NCI-H1417 treated with DMSO at 0.1 percent for 48 hours (cell line): ENCODE measurements at places on chromosomes 12 and 14.

- no peak for DNase-seq
These were observed 270.6 kb downstream of the SLC6A15 start for GRCh38 chr12:84641940-84642545.

DNA sequence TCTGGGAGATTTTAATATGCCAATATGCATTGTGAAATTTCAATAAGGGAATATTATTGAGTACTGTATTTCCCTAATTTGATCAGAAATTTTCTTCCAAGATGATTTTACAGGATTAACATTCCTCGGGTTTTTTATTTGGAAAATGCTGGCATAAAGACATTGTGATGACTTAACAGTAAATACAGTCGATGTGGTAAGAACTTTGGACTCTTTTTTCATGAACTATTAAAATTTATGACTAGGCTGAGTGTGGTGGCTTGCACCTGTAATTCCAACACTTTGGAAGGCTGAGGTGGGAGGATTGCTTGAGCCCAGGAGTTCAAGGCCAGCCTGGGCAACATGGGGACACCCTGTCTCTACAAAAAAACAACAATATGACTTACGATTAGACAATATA is 197.1 kb upstream of the RASSF8 start:
- no peak for DNase-seq

DNA sequence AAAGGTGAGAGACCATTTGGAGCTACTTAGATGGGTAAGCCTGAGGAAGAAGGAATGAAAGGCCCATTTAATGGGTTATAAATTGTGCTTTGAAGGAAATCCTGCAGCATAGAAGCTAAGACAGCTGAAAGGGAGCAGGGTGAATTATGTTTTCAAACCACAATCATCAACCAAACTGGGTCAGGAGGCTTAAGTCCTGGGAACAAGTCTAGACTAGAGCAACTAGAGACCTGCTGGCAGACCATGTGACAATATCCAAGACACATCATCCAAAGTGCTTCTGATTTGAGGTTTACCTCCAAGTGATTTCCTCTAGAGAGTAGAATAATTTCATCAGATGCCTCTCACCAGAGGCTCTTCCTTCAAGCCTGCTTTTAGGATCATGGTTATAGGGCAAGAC is 53.7 kb downstream of the MAP3K9 start:
- no peak for DNase-seq

- no peak for DNase-seq
These were observed 13.4 kb downstream of the UBC start for GRCh38 chr12:124901003-124901402.

- no peak for DNase-seq
These were observed 98.4 kb upstream of the FZD10 start for GRCh38 chr12:130063866-130064265.

DNA sequence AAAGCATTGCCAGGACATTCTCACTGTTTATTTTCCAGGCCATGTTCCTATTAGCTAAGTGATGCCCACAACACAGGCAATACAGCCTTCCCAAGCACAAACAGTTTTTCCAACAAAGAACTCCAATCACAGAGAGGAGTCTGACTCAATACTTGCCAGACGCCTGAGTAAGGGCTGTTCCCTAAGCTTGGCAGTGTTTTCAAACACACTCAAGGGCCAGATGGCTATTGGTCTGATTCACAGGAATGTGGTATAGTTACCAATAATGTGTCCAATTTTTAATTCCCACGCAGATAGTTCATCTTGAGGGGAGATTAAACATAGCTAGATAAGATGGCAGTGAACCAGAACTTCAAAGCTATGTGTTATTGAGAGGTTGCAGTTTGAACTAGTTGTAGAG is 381.0 kb downstream of the SNAPC1 start:
- no peak for DNase-seq

DNA sequence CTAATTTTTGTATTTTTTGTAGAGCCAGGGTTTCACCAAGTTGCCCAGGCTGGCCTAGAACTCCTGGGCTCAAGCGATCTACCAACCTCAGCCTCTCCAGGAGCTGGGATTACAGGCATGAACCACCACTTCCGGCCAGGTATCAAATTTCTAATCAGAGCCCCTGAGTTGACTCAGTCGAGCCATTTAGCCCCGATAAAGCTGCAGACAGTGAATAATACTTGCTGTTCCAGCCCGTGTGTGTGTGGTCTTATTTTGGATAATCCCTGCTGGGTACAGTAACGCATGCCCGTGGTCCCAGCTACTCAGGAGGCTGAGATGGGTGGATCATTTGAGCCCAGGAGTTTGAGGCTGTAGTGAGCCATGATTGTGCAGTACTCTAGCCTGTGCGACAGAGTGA is 57.0 kb downstream of the TEAD4 start:
- no peak for DNase-seq

DNA sequence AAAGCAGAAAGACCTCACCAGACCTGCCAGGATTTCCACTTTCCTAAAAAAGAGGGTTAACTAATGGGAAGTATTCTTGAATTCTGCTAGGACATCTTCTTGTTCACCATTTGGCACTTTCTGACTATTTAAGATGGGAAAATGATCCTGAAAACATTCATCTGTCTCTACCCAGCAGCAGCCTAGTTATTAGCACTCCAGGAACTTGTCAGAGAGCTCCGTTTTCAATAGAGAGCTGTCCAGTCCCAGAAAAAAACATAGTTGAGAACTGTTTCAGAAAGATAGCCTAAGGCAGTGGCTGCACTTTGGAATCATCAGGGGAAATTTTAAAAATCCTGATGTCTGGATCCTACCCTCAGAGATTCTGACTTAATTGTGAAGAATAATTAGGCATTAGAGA is 22.1 kb upstream of the CEP83 start:
- no peak for DNase-seq

- no peak for DNase-seq
These were observed 31.6 kb upstream of the FRS2 start for GRCh38 chr12:69438539-69438938.
